Stimulated activated effector memory CD8-positive, alpha-beta T cell treated with anti-CD3 and anti-CD28 coated beads, Interleukin-12 subunit alpha, Interleukin-12 subunit beta, amount 100 ng/mL, for 72 hours (primary cell): ENCODE measurements at places on chromosomes 2 and 18.

DNA sequence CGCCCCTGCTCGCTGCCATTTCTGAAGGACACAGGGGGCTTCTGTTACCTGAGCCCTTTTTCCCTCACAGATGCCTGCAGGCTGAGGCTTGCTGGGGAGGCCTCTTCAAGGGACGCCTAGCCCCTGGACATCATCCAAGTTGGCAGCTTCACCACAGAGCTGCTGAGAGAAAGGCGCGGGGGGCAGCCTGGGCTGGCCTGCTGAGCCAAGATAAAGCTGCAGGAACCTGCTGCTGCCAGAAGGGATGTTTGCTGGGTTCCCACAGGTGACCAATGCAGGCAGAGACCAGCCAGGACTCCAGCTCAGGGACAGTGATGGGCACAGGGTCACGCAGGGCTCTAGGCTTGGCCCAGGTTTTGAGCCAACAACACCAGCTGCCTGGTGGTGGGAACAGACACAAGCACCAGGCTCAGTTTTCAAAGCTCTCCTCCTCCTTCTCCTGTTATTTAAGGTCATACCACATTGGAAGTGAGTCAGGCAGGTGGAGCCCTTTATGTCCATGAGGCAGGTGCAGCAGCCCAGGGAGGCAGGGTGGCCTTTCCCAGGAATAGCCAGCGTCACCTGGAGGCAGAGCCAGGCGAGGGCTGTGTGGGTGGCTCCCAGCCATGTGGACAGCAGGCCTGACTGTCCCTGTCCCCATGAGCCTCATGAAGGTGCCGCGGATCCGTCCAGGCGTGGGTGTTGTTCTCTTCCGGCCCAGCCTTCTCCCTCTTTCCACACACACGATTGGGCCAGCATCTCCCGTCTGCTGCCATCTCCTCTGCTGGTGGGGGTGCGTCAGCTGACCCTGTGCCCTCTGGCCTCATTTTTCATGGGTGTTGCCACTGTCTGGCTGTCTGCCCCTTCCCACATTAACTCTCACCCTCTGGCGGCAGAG, 515.5 kb upstream of the MYT1L start:
- DNase-seq = no peak

GRCh38 chr2:46333912-46334311, 36.7 kb downstream of the EPAS1 start:
- no peak for DNase-seq

DNA sequence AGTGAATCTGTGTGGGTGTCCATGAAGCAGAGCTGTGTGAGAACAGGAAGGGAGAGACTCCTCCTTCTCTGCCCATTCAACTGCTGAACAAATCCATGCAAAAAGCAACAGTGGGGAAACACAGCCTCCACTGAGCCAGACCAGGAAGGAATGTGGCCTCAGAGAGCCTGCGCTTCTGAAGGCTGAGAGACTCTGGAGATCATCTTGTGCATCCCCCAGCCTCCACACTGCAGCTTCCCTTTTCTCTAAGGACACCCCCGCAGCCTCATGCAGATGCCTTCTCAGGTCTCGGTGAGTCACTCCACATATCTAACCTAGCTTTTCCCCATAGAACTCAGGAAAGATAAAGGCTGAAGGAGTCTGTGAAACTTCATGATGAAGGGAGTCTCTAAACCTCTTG, 402.9 kb downstream of the TNS1 start:
- DNase-seq = no peak

DNA sequence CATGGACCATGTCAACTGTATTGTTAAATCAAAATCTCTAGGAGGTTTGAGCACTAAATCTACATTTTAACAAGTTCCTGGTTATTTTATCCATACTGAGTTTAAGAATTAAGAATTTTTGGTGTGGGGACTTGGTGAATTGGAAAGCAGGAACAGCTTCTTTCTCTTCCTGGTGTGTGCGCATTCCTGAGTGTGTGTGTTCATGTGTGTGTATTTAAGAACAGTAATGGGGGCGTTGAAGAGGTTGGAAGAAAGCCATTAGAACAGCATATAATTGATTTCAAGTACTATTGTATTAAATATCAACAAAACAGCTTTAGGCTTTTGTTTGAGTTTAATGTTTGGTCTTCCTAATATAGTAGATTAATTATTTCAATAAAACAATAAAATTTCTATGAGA, 801.3 kb upstream of the ID2 start:
- no peak for DNase-seq

DNA sequence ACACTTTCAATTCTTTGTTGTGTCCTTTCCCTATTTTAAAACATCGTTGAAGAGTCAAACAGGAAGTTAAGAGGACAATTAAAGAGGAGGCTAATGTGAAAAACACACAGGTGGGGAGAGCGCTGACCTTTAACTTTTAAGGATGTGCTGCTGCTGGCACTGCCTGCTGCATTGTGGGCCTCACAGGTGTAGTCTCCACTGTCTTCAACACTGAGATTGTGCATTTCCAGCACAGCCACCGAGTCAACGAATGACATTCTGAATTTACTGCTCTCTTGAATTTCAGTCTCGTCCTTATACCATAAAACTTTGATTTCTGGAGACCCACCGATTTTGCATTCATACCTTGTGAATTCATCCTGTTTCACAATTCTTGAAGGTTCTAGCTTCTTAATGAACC, 91.9 kb downstream of the TTN start:
- no peak for DNase-seq

DNA sequence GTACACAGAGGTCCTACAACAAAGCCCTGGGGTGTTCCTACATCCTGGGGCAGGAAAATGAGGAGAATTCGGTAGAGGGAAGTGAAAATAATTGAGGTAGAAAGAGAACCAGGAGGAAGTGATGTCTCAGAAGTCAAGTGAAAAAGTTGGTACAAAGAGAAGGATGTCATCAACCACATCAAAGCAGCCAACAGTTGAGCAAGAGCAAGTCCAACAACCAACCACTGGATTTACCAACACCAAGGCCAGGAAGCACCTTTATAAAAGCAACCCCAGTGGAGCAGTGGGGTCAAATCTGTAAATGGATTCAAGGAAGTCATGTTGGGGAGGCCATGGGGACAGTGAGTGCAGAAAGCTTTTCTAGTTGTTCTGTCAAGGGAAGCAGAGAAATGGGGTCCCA, 360.4 kb downstream of the ZNF516 start:
- DNase-seq = no peak

GRCh38 chr18:79136742-79137141, 67.5 kb downstream of the ATP9B start:
- DNase-seq = no peak

- no peak for DNase-seq
Measured at GRCh38 chr2:112664689-112665088, 18.9 kb downstream of the SLC20A1 start.

DNA sequence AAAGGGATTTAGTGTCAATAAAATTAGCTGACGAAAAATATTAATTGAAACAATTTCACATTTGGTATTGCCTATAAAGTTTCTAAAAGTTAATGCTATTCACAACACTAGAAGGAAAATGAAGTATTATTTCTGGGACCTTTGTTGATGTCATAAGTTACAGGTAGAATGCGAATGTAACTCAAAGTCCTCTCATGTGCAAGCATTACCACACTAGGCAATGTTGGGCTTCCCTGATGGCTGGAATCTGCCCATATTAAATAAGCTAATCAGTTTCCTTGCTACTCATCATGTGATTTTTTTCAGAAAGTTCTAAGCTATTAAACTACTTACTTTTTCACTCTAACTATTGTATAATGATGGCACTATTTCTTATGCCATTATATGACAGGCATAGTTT, 44.6 kb downstream of the COBLL1 start:
- no peak for DNase-seq

GRCh38 chr2:149399934-149400615, 69.7 kb downstream of the LYPD6 start:
- no peak for DNase-seq

DNA sequence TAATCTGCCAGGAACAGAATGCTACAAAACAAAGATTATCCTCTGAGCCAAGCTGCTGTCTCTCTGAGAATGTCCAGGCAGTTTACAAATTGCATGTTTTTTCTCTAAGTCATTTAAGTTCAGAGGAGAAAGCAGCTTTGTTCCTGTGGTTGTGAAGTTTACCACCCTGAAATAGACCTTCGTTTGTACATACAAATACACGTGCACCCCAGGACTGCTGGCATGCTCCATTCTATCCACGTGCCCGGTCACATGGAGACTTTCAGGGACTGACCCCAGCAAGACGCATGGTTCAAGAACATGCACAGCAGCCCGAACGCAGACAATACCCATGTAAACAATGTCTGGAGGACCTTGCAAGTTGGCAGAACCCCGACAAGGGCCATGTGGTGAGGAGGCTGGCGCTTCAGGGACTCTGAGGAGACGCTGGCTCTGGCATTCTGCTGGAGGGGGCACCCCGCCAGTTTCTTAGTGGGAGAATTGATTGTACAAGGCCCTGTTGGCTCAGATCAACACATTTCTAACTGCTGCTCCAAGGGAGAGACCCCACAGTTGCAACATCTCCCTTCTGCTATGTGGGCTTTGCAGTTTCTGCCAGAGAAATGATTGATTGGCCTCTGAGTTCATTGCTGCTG, 33.3 kb downstream of the FAM178B start:
- no peak for DNase-seq

DNA sequence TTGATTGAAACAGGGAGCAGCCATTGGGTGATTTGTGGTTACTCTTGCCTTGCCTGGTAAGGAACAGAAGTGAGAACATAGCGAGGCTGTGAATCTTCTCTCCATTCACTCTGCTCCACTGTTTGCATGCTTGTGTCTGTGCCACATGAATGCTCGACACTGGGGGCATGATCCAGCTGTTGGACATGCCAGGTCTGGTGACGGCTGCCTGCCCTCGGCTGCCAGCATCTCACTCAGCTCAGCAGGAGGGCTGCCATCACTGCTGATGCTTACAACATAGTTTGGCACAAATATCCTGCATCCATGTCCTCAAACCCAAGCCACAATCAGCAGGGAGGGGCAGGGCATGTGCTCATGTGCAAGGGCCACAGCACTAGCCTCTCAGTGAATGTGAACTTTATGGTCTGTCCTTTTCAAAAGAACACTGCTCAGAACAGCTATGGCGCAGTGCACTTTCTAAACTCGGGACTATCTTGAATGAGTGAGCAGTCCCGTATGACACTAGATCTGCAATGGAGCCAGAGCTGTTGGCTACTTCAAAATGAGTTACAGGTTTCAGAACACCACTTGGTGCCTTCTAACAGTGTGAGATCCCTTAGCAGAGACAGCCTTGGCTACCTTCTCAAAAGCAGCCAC, 126.3 kb downstream of the NRP2 start:
- no peak for DNase-seq

DNA sequence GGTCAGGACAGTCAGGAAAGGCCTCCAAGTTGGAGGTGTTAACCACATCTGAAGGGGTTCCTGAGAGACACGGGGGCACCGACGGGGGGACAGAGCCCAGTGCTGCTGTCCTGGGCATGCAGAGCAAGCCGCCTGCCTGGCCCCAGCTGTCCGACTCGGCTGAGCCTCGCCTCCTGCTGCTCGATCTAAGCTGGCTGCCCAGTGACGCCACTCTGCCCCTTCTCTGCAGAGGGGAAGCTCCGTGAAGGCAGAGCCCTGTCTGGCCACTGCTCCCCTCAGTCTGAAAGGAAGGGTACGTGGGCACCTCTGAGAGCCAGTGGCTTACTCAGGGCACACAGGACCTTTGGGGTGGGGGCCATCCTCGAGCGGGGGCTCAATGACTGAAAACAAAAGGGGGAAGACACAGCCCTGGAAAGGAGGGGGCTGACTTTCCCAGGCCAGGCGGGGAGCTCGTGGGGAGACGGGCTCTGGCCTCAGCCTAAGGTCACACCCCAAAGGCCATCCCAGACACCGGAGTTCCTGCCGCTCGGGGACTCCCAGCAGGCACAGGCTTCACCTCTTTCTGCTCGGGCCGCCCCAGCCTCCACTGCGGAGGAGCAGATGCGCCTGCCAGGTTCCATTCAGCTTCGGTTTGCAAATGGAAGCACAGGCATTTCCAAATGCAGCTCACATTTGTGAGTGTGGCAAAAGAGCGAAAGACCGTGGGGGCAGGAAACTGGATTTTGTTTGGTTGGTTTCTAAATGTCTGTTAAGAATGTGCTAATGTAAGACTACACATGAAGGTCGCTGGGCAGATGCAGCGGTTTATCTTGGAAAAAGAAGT, 136.9 kb downstream of the HDAC4 start:
- DNase-seq = no peak

- no peak for DNase-seq
Measured at GRCh38 chr2:24520175-24520574, 29.1 kb downstream of the NCOA1 start.

- DNase-seq = no peak
Measured at GRCh38 chr18:47893047-47893446, 37.4 kb downstream of the SMAD2 start.

DNA sequence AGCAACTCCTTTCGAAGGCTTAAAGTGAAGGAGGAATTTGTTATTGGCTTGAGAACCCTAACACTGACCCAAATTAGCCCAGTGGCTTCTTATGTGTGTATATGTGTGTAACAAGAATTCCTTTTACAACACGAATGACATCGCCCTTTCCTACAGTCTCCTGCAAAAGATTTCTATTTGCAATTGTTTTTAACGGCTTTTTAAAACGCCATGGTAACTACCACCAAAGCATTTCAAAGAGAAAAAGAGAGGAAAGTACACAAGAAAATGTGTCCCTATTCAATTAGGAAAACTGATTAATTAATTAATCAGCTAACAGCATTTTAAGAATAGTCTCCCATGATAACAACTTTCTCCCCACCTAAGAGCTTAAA, 58.1 kb downstream of the PAX3 start:
- DNase-seq = no peak

DNA sequence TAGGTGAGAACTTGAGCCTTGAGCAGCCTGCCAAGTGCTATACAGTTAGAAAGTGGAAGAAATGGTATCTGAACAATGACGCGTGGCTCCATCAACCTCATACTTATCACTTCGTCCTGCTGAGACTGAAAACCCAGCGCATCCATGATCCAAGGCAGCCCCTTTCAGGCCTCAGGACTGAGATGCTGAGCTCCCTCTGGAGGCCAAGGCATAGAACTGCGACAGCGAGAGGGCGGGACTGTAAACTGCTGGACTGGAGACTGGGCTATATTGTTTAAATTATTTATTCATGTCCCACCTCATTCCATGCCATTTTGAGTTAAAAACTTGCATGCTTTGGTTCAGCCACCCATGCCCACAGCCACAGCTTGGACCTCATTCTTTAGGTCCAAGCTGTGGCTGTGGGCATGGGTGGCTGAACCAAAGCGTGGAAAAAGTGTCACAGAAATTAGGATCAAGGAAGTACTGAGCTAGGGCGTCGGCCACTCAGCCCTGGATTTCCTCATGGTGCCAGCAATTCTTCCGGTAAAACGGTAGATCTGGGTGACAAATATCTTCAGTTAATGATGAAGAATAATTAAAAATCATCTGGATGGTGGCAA, 195.5 kb downstream of the L3MBTL4 start:
- no peak for DNase-seq

DNA sequence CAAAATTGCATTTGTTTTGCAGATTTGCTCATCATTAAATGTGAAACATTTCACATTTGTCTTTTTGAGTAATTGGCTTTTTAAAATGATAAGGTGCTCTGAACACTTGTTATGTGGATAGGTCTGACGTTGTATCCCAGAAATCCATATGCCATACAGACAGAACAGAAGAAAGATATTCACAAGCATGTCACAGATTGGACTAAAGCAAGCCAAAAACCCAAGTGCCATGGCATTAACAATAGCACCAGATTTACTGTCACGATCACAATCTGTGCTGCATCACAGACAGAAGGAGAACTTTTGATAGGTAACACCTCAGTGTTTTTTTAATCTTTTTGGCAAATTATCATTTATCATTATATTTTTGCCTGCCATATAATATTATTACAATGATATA, 272.6 kb downstream of the ARHGAP15 start:
- DNase-seq = no peak

GRCh38 chr18:5444269-5444668, 99.5 kb downstream of the EPB41L3 start:
- DNase-seq = no peak

GRCh38 chr2:109331081-109331480, 202.1 kb downstream of the SH3RF3 start:
- no peak for DNase-seq
